Activated T-cell treated with anti-CD3 and anti-CD28 coated beads, Interleukin-2, amount 50 U/mL, for 1 hour (primary cell): ENCODE measurements at places on chromosomes 7 and 10.

DNA sequence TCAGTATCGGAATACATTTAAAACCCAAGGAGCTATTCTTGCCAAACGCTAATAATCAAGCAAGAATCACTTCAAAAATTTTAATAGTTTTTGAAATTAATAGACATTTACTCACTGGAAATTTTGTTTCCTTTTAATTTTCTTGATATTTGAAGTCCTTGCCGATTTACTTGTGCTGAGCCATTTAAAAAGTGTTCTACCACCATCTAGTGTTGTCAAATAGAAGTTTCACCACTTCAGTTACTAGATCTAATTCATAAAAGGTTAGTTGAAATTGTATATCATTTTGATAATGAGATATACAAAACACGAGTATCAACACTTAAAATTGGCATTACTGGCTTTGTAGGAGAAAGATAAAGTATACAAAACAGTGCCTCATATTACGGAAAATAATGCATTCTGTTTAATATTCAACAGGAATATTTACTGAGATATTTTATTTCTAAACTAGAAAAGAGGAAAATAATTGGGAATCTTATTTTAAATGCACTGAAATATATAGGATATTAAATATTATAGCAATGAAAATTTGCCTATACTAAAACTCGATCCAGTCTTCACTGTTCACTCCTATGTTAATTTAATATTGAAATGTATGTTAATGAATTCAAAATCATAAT is 664.8 kb upstream of the SEMA3D start:
- no peak for DNase-seq

DNA sequence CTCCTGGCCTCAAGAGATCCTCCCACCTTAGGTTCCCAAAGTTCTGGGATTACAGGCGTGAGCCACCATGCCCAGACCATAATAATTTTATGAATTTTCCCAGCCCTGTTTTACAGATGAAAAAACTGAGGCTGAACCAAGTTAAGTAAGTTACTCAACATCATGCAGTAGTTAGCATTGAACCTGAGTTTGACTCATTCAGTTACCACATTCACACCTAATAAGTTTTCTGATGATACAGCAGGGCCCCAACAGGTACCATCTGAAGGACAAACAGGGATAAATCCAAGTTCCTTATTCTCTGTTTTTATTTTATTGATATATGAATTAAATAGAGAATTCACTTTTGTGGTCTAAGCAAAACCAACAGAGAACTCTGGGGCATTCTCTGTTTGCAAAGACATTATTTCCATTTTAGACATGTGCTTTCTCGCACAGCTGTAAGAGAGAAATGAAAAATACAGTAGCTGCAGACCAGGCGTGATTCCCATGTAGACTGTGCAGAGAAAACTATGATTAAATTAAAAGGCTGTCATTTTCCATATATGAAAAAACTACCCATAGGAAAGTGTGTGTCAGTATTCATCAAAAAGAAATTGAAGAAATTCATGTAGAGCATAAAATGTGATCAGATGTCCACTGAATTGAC is 26.6 kb downstream of the APBB1IP start:
- DNase-seq = no peak

GRCh38 chr7:129845178-129845971 is 107.4 kb downstream of the UBE2H start:
- DNase-seq = no peak

GRCh38 chr10:13787015-13787421 is 200.3 kb downstream of the PRPF18 start:
- peak; percentile 75 for DNase-seq

- DNase-seq = no peak
These were observed 36.6 kb upstream of the SRGN start for GRCh38 chr10:69051303-69051702.

GRCh38 chr7:6637544-6638229 is 569 bp downstream of the ZNF316 start:
- peak; percentile 67 for DNase-seq

DNA sequence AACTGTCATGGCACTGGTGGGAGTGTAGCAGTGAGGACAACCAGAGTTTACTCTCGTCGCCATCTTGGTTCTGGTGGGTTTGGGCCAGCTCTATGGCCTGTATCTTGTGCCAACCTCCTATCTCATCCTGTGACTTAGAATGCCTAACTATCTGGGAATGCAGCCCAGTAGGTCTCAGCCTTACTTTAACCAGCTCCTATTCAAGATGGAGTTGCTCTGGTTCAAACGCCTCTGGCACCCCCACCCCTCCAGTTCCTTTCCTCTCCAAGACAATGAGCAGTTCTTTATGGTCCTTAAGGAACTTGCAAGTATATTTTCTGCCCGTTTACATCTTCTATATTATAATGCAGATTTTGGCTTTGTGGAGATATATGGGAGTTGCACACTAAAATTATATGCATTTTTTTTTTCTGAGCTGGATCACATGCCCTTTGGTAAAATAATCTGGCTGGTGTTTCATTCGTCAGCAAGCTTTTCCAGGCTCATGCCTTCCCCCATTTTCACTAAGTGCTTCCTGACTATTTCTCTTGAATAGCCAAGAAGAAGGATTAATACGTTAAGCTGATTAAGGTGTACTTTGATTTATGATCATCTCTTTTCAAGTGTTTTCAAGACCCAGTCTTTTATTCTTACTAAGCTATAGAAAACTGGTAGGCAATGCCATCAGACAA is 11.2 kb upstream of the WIPF3 start:
- DNase-seq = no peak

- DNase-seq = no peak
These were observed 15.9 kb downstream of the YKT6 start for GRCh38 chr7:44216521-44217222.

DNA sequence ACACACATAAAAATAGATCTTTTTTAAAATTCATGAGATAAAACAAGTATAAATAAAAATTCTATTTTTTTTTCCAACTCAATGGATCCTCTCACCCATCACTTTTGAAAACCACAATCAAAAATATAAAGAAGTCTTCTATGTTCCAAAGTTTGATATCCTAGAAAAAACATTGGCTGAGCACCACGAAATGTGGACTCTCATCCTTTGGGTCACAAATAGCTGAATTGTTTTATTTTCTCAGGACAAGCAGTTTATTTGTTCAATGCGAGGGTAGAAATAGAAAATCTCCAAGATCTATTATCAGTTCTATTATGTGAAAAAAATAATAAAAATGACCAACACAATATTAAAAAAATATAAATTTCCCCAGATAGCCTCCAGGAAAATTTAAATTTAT is 310.5 kb upstream of the DGKB start:
- DNase-seq = no peak

DNA sequence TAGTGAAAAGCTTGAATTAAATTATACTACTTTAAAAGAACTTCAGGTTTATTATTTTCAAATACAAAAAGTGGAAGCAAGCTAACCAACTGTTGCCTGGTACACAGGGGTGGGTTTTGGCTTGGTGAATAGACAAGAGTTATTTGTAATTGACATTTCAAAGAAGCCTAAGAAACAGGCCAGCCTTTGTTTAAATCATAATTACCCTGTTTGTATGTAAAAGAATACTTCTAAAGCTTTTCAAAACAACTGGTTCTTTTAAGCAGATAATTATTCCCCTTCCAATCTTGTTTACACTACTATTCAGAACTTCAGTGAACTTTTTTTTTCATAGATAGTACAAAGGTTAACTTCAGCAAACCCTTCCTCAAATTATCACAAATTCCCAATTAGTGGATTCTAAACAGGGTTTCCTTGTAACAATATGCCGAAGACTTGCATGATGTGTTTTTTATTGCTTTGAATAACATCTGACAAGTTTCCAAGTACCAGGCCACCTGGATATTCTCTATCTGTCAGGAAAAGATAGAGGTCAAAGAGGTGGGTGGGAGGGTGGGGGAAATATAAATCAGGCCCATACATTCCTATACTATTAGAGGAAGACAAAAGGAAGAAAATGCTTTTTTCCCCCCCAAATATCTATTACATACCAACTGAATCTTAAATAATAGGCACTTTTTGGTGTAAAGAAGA is 20.4 kb downstream of the SSMEM1 start:
- DNase-seq = no peak
